ENCODE measurements at places on chromosomes 6 and 20.

- DNase-seq, result no peak
Observed at GRCh38 chr20:37913567-37914366, 10.8 kb downstream of the VSTM2L start.

- DNase-seq, result no peak
Observed at GRCh38 chr6:154249499-154250298, 106.9 kb downstream of the IPCEF1 start.

DNA sequence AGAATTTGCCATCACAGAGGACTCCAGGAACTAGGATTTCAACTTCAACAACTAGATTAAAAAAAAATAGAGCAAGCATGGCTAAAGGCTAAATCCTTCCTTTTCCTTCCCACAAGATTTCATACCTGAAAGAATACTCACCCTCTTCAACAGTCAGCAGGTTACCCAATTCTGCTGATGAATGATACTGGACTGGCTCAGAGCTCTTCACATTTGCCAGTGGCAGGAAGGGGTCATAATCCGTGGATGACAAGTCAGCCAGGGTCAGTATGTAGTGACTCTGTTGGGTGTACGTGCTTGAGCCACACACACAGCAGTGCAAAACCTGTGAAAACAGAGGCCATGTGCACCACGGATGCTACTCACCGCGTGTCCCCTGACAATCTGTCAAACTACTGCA is 152.9 kb downstream of the INSM1 start:
- DNase-seq, result peak; percentile 53

DNA sequence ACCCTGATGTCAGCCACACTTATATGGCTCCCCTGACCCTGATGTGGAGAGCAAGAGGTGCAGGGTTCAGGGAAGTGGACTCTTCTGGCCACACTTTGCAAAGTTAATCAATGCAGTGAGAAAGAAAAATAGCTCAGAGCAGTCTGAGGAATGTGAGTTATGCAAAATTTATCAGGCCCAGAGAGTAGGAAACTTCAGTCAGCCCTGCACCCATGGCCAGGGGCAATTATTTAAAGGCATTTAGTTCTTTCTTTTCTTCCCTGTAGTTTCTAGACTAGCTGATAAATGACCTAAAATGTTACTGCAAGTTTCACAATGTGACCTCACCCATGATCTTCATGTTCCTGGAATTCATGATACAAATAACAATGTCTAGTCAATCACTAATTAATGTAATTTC is 143.7 kb upstream of the GGTLC1 start:
- DNase-seq, result no peak

DNA sequence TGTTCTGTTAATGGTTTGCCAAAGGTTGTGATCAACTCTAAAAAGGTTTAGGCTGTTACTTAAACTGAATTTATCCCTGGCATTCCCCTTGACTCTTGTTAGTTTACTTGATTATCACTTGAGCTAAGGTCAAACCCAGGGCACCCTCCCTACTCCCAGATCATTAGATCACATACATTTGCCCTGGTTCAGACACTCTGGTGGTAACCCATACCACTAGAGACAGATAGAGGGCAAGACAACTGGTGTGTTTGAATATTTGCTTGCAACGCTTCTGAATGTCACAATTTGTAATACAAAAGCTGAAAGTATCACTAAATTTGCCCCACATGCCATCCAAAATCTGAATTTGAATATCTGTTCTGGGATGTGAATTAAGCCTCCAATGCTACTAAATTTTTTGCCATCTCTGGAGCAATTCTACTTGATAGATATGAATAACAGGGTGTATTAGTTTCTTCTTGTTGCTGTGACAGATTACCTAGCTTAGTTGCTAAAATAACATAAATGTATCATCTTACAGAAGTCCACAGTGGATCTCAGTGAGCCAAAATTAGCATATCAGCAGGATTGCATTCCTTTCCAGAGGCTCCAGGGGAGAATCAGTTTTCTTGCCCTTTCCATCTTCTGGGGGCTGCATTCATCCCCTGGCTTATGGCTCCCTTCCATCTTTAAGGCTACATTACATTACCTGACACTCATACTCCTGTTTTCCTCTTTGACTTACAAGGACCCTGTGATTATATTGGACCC is 45.4 kb downstream of the FIG4 start:
- DNase-seq, result no peak

Data from iris pigment epithelial cell (primary cell).